Renal pelvis (tissue), 12 donors: ENCODE measurements at places on chromosomes 3 and 15.

DNA sequence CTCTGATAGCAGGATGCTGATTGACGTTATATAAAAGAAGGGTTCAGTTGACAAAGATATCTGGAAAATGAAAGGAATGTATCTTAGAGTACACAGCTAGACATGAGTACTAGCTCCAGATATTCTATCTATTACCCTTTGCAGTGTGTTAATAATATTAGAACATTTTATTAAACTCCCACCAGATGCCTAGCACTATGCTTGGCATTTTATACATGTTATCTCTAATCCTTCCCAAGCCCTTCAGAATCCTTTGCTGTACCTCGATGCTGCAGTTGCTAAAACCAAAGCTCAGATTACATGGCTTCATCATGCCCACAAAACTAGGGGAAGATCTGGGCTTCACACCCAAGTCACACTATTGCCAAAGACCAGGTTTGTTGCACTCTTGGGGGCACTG lies 350.1 kb upstream of the AZI2 start:
- DNase-seq, result no peak

DNA sequence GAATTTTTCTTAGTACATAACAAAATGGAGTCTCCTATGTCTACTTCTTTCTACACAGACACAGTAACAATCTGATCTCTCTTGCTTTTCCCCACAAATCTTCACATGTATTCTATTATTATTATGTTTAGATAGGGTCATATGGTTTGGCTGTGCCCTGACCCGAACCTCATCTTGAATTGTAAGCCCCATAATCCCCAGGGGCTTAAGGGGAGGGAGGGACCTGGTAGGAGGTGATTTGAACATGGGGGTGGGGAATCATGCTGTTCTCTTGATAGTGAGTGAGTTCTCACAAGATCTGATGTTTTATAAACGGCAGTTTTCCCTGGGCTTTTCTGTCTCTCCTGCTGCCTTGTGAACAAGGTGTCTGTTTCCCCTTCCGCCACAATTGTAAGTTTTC lies 86.7 kb upstream of the SELENOK start:
- DNase-seq, result no peak

DNA sequence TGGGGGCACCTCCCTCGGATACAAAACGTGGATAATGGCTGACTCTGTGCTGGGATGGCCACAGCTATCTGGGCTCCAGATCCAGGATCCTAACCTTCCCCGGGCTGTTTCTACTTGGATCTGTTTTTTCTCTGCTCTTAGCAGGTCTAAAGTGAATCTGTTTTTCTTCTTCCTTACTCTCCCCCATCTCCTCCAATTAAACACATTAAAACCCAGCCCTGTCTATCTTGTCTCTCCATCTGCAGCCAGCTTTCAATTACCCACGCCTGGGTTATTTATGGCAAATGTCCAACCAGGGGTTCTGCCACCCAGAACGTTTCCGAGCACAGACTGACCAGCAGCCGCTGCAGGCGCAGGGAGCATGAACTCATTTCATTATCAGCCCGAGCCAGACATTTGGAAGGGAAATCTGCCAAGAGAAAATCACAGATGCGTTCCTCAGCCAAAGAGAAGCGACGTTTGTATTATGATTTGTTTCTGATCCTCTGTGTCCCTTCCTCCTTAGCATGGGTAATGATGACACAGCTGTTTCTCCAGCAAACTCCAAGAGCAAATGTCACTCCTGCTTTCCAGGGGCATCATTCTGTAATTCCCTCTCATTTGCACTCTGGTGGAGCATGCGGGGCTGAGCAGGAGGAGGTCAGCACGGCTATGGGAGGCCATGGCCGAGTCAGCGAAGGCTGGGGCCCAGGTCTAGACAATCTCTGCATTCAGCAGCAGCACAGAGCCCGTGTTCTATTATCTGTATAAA lies 42.0 kb downstream of the UMPS start:
- peak; percentile 64 for DNase-seq

DNA sequence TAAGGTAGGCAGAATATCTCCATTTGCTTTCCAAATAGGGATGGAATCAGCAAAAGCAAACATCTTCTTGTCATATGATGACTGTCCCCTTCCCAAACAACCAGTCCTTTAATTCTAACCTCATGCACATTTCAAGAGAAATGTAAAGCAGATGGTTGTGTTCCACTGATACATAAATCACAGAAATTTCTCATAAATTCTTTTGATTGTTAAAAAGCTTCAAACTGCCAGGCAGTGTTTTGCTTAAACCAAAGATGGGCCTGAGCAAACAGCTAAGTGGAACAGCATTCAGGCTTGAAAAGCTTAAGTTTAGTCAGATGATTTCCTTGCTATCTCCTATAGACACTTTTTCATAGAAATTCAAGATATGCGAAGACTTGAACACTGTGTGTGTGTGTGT lies 74.3 kb upstream of the SOX2 start:
- no peak for DNase-seq

DNA sequence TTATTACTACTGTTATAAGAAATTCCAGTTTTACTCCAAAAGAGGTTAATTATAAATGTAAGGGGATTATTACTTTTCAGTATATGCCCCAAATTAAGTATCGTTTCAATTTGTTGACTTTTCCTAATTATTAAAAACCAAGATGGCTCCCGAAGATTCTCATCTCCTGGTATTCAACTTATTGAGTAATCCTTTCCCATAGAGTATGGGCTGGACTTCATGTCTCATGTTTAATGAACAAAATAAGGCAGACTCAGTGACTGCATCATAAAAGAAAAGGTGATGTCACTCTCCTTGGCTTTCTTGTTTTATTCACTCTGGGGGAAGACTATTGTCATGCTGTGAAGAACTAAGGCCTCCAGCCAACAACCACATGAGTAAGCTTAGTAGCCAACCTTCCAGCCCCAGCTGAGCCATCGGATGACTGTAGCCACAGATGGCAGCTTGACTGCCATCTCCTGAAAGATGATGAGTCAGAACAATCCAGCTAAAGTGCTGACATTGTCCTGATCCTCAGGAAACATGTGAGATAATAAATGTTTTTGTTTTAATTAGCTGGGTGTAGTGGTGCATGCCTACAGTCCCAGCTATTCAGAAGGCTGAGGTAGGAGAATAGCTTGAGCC lies 17.3 kb downstream of the IGF2BP2 start:
- no peak for DNase-seq

DNA sequence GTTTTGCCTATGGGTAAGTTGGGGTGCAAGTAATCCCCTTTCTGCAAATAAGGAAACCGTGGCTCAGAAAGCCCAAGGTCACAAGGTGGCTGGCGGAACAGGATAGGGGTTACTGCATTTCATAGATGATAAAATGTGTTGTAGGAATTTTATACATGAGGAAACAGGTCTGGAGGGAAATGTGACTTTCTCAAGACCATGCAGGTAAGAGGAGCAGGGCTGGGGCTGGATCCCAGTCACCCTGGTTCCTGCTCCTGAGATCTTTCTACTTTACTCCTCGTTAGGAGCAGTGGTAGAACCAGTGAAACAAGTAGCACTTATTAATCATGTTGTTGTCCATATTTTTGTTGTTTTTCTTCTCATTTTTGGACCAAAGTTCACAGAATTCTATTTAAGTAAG lies 63.2 kb downstream of the SSUH2 start:
- no peak for DNase-seq

- no peak for DNase-seq
These were observed 55.5 kb upstream of the SLCO2A1 start for GRCh38 chr3:134085034-134085775.

DNA sequence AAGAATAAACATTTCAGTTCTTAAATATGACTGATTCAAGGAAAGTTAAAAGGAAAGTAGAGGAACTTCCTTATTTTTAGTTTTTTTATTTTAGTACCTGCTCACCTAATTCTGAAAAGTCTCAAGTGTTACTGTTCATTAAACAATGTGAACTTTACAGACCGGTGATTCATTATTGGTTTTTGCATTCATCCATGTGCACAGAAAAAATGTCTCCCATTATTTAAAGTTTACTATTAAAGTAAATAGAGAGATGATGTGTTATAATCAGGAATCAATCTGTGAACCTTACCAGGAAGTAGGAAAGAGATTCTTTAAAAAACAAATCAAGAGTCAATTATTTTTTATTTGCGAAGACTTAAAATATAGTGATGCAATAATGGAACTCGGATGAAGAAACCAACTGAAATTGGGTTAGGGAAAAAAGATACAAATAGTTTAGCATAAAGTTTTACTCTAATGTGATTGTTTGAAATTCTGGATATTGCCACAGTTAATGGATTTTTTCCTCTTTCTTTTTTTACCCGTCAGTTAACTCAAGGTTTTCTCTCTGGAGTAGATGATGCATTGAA lies 119.4 kb upstream of the SAMMSON start:
- no peak for DNase-seq

DNA sequence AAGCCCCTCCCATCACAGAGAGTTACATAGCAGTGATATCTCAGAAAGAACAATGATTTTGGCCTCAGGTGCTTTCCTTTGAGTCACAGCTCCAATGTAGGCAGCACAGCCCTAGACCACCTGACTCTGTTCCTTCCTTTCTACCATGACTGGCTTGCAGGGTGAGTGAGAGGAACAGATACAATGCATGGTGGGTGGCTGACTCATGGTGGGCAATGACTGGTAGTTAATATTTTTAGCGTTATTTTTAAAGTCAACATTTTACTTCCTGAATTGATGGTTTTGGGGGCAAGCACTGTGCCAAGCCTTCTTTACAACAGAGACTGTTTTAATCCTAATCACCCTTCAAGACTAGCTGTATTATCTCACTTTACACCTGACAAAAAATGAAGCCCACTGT lies 32.8 kb upstream of the ST3GAL6 start:
- DNase-seq, result no peak

- DNase-seq, result no peak
These were observed 46.5 kb downstream of the ADPGK start for GRCh38 chr15:72737061-72737460.

DNA sequence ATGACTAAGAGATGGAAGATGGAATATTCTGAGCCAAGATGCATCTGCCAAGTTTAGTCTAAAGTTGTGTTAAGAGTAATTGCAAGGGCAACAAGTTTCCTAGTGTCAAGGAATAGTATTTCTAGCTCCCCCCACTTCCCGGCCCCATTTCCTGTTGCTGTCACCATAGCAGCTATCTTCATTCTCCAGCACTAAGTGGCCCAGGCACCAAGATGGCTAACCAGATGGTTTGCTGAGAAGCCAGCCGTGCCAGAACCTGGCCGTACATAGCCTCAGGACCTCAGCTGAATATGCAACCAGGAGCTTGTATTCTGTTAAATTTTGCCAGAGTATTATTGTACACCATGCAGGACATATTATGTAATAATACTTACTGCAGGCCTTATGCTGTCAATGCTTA lies 108.8 kb upstream of the UMPS start:
- DNase-seq, result no peak

DNA sequence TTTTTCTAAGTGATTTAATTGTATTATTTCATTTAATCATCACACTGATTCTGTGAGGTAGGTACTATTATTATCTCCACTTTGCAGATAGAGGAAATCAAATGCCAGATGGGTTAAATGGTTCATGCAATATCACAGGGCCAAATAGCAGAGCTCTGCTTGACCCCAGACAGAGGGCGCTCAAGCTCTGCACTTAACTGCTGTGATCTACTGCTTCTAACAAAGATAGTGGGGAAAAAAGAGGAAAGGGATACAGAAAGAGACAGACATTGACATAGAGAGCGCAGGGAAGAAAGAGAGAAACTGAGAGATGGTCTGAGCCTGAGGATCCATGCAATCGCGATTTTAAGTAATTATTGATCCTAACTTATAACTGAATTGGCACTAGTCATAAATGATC lies 279.1 kb upstream of the THRB start:
- peak; percentile 74 for DNase-seq

DNA sequence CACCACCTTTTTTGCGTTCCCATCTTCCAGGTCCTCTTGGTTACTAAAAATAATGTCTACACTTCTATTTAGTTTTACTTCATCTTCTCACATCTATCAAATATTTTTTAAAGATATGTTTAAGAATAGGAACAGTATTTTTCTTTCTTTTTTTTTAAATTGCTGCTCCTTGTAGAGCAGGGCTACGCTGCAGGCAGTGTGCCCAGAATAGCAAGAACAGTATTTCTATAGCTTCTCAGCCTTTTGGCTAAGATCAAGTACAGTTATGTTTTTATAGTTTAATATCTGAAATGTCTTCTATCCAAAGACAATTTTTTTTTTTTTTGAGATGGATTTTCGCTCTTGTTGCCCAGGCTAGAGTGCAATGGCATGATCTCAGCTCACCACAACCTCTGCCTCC lies 73.0 kb downstream of the MYO9A start:
- DNase-seq, result no peak

DNA sequence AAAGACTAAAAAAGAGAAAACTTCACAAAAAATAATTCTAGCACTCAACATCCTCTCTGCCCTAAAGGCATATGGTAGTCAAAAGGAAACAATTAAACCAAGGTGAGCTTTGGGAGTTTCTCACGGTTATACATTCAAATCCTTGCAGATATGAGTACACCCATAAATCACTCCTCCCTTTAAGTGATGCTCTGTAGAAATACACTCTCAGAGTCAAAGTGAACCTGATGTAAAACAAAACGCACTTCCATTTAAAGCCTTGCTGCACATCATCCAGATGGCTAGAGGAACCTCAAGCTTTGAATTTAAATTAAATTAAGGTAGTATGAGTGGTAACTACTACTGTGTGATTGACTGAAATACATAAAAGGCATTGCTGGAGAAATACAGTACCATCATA lies 36.0 kb upstream of the AADAC start:
- no peak for DNase-seq

GRCh38 chr3:139824864-139825263 lies 110.1 kb upstream of the CLSTN2 start:
- DNase-seq, result no peak

- DNase-seq, result no peak
These were observed 2.8 kb downstream of the EFHB start for GRCh38 chr3:19931180-19931692.

- peak; percentile 26 for DNase-seq
These were observed 95.7 kb downstream of the NEDD4 start for GRCh38 chr15:55897560-55898336.

DNA sequence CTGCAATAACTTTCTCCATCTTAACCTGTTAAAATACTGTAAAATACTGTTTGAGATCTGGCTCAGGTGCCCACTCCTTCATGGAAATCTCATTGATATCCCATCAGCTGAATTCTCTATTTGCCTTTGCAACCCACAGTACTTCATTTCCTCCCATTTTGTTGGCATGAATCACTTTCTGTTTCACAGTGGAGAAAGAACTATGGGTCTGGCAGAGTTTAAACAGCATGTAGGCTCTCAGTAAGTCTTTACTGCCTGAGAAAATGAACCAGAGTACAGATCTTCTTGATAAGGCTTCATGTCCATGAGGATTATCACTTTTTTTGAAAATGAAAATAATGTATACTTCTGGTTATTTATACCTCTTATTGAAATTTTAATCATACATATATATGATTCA lies 245.9 kb downstream of the NAALADL2 start:
- DNase-seq, result no peak

GRCh38 chr3:174268586-174268985 lies 590.5 kb upstream of the NAALADL2 start:
- peak; percentile 57 for DNase-seq

- DNase-seq, result no peak
These were observed 8.2 kb downstream of the TRNT1 start for GRCh38 chr3:3134750-3135448.

- DNase-seq, result peak; percentile 43
These were observed 11.6 kb downstream of the TAMM41 start for GRCh38 chr3:11835028-11835639.
